ENCODE measurements at places on chromosomes 5 and 9. TPM values are rescaled to one million over a fixed set of nuclear protein-coding genes. Genes with fewer than 3 reads are reported as not detected.

SPINK5 gene
- 0.56 TPM for total RNA-seq

- no peak for DNase-seq
These were observed 100.0 kb upstream of the ACTBL2 start for GRCh38 chr5:57582578-57583070.

DNA sequence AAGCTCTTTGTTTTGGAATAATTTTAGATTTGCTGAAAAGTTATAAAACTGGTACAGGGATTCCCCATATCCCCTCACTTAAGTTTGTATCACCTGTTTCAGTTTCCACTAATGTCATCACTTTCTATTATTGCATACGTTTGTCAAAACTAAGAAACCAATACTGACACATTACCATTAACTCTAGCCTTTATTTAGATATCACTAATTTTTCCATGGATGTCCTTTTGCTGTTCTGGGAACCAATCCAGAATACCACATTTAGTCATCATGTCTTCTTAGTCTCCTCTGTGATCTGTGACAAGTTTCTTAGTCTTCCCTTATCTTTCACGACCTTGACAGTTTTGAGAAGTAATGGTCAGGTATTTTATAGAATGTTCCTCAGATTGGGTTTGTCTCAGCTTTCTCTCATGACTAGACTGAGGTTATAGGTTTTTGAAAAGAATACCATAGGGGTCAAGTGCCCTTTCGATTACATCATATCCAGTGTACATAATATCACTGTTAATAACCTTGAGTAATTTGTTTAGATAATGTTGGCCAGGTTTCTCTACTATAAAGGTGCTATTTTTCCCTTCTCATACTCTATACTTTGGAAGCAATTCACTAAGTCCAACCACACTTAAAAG is 51.9 kb upstream of the NMUR2 start:
- DNase-seq, result no peak

DNA sequence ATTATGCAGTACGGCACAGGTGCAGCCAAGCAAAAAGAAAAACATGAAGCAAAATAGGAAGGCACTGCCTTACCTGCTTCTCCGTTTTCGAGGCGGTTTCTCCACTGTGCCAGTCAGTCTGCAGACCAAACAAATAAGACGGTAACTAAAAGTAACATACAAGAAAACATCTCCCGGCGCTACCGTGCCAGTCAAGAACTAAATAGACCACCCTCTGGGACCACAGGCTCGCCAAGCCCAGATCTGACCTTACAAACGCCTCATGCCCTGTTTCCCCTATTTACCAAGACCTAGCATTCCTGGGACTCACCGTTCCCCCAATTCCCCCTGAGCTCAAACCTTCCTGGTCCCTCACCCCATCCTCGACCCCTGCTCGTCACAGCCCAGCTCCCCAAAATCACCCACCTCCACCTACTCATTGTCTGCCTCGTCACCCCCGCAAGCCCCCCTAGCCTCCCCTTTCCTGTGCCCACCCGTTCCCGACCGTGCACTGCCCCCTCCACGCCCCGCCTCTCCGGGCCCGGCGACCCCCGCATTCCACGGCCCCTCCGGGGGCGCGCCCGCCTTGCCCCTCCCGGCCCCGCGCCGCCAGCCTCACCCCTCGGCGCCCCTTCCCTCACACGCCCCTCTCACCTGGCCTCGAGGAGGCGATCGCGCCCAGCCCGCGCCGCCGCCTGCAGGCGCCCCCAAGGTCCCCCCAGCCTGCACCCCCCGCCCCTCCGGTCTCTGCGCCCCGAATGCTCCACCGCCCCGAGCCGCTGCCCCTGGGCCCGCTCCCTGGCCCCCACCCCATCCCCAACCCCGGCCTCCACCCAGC is 560 bp downstream of the SCAI start:
- peak; percentile 66 for DNase-seq

PCDHA12 gene
- total RNA-seq, result 0.97 TPM

- DNase-seq, result no peak
These were observed 58.4 kb upstream of the FOXE1 start for GRCh38 chr9:97794666-97795065.

SOWAHA gene
- total RNA-seq, result not detected

GRCh38 chr5:171825051-171825450 is 39.4 kb downstream of the SMIM23 start:
- no peak for DNase-seq

ZNF189 gene
- total RNA-seq, result 20.5 TPM

- no peak for DNase-seq
These were observed 39.0 kb upstream of the EXOC3 start for GRCh38 chr5:403995-404394.

DNA sequence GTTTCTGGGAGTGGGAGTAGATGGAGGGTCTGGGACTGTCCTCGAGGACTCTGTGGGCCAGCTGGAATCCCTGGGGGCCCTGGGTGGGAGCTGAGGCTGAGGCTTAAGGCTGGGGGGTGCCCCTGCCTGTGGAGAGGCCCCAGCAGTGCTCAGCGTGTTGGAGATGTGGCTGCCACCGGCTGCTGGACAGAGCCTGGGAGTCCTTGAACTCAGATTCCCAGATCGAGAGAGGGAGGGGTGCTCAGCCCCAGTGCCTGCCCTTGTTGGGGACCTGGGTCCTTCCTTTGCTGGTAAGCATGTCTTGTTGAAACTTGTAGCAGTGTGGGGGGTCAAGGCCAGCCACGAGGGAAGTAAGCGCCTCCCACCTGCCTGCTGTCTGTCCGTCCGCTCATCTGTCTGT is 10.7 kb downstream of the RXRA start:
- DNase-seq, result no peak

GRCh38 chr5:148750614-148751013 is 75.8 kb upstream of the ADRB2 start:
- no peak for DNase-seq

DNA sequence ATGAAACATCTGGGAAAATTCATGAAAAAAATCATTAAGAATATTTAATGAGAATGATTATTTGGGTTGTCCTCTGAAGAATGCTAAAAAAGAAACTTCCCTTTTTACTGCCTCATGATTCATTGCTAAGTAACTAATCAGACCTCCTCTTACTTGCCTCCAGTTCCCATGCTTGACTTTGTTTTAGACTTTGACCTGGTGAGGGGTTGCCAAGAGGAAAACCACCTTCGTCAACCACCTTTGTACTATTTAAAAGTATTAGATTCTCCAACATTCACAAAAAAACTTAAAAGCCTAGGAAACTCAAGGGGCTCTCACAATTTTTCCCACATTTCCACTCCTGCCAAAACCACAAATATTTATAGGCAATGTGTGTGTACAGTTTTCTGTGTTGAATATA is 115.2 kb upstream of the ST8SIA4 start:
- DNase-seq, result no peak

DNA sequence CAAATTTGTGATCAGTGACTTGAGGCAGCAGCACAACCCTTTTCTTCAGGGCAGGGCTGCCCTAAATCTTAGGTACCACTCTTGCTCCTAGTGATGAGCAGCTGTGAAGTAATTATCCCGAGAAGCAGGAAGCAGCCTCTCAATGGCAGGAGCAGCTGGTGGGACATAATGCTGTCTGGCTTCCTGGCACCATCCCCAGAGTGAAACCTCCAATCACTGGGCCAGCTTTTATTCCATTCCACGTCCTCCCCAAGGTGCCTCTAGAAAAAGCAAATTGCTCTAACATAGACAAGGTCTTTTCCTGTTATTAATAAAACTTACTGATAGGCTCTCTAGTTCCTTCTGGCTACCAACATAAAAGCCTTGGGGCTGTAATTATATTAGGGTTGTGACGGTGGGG is 154.0 kb downstream of the FRMD3 start:
- DNase-seq, result no peak

DNA sequence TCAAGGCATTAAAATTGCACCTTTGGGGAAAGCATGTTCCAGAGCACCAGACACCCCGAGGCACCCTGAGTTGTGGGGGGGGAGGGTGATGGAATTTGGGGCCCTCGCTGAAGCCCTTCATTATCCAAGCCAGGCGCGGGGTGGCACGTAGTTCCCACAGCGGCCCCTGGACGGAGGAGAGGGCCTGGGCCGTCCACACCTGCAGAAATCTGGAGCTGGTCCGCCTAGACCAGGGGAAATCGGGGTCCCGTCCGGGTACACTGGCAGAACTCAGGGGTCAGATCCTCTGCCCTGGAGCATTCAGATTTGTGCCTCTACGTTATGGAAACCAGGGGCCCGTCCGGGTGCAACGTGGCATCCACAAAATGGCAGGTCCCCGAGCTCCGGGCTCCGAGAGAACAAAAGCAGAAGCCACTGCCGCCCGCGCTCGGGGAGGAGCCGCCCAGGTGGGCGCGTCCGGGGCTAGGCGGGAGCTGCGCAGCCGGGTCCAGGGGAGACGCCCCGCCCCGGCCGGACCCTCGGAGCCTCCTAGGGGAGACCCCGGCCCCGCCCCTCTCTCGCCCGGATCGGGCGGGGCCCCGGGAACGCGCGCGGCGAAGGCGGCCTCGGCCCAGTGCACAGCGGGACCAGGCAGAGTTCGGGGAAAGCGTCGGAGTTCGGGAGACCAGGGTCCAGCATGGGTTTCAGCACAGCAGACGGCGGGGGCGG is at the start of gene PLEKHG4B:
TSS of gene PLEKHG4B (plus strand) at position 613 of the 708 bp plus-strand sequence. CDS start at position 677, 64 bp downstream.
- DNase-seq, result no peak

PCDHA11 gene
- not detected for total RNA-seq

DNA sequence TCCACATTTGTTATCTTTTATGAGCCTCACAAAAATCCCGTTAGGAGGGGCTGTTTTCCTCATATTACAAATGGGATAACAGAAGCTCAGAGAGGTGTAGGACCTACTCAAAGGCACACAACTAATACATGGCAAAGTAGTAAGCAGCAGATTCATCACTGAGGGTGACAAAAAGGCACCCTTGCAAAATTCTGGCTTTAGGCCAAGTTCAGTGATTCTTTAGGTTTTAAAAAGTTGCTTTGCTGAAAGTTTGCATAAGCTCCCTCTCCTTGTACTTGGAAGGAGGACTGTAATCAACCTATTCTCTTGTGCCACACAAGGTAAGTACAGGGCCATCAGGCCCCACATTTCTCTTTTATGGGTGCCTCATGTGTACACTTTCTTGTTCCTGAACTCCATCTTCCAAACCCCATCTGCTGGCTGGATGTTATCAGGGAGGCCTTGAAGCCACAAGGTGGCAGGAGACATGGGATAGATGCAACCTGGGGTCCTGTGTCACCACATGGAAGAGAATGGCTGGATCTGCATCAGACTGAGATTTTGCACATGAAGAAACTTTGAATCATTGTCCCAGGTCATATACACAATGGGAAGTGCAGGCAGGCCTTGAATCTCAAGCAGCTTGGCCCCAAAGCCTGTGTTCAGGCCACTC is 311.6 kb downstream of the MSX2 start:
- no peak for DNase-seq

DNA sequence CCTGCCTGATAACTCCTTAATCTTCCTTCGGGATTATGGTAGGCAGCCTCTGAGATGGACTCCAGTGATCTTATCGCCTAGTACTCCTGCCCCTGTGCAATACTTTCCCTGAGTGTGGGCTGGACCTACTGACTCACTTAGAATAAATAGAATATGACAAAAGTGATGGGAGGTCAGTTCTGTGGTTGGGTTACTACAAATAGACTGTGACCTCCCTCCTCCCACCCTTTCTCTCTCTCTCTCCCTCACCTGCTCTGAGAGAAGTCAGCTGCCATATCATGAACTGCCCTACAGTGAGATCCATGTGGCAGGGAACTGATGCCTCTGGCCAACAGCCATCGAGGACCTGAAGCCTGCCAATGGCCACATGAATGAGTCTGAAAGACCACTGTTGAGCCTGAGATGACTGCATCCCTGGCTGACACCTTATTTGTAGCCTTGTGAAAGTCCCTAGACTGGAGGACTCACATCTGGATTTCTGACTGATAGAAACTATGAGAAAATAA is 31.7 kb downstream of the NRG2 start:
- no peak for DNase-seq

PCDHB10 gene
- 1.1 TPM for total RNA-seq

DNA sequence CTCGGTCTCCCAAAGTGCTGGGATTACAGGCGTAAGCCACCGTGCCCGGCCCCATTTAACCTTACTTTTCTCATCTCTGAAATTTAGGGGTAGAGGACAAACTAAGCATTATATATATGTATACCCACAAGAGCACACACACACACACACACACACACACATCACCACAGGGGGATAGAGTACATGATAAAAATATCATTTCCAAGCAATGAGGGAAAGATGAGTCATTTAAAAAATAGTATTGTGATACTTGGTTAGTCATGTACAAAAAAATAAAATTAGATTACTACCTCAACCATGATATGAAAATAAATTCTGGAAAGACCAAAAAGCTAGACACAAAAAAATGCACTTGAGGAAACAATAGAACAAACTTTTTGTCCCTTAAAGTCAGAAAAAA is 67.2 kb downstream of the CDH18 start:
- DNase-seq, result no peak

DNA sequence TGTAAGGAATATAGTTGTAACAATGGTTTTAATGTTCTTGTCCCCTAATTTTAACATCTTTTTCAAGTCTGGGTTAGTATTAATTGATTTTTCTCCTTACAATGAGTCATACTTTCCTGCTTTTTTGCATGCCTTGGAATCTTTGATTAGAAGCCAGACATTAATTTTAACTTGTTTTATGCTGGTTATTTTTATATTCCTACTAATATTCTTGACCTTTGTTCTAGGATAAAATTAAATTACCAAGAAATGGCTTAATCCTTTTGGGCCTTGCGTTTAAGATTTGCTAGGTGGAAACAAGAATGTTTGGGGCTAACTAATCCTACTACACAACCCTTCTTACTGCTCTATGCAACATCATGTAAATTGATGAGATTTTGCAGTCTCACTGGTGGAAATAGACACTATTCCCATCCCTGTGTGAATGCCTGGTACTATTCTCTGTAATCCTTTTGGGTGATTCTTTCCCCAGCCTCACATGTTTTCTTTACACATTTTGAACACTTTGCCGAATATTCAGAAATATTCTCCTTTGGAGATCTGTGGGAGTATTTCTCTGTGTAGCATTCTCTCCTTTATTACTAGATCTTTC is 47.2 kb downstream of the ZCCHC7 start:
- no peak for DNase-seq

AMBP gene
- not detected for total RNA-seq

HAVCR1 gene
- 0.18 TPM for total RNA-seq

LURAP1L gene
- 3.0 TPM for total RNA-seq

GRCh38 chr9:108552459-108553040 is 303.2 kb downstream of the ACTL7B start:
- DNase-seq, result no peak

PCDHB8 gene
- total RNA-seq, result 0.63 TPM
